HS-27A (cell line): ENCODE measurements at places on chromosomes 6 and 20.
A peak's percentile ranks its signal among the peaks of the same experiment; 100 is the strongest.

- no peak for DNase-seq
Measured at GRCh38 chr6:95127261-95127660, 450.1 kb upstream of the MANEA start.

DNA sequence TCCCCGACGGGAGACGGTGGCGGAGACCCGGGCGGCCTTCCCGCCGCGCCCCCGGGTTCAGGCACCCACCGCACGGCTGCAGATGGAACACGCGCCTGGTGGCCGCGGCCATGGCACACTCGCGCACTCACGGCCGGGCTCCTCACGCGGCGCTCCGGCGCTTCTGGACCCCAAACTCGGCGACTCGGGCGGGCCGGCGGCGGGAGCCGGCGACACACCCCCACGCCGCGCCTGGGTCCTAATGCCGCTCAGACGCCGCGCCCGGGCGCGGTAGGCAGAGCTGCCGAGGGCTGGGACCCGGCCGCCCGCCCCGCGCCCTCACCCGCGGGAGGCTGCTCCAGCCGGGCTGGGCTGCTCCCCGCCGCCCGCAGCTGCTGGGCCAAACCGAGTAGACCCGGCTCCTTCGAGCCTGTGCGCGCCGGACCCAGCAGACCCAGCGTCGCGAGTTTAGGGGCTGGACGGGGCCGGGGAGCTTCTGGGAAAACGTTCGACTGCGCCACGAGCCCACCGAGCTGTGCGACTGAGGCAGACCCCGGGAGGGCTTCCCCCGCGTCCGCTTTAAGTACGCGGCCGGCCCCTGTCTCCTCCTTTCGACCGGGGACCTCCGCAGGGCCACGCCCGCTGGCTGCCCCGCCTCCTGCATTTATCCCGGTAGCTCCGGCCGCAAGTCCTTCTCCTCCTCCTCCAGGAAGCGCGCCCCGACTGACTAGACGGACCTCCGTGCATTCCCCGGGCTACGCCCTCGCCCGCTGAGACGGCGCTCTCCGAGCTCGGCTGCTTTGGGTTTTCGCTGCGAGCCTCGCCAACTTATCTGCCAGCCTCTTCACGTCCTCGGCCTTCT lies at the start of gene SLC4A11:
SLC4A11 (minus strand) TSS at position 165 of the 841 bp plus-strand sequence; CDS start at position 112, 53 bp downstream.
- DNase-seq: no peak

DNA sequence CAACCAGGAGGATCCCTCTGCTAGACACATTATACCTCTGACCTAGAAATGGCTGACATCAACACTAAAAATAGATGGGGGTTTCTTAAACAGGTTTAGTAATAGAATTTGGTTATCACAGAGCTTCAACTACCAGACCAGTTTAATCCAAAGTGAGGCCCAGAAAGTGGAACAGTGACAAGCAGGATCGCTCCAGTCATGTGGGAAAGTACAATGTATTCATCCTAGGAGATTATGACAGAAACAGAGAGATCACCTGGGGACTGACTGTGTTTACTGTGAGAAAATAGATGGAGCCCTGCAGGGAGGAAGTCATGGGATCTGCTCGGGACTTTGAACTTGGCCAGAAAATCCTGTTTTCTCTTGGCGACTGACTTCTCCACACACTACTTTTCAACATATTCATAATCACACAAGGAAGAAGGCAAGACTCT lies 238.7 kb upstream of the SOX4 start:
- DNase-seq: no peak

DNA sequence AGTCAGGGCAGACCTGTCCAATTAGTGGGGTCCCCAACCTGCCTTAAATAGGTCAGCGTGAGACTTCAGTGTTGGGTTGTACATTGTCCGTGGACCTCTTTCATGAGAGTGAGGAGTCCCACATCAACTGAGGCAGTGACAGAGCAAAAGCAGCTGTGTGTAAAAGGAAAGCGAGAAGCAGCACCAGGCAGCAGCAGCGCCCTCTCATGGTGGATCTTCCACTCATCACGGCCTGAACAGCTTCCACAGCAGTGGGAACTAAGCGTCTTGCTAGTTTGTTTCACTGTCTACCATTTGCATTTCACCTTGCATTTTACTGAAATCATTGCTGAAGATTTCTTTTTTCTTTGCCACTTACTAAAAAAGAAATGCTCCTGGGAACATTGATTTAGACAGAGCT lies 333.8 kb downstream of the PKHD1 start:
- DNase-seq: no peak

DNA sequence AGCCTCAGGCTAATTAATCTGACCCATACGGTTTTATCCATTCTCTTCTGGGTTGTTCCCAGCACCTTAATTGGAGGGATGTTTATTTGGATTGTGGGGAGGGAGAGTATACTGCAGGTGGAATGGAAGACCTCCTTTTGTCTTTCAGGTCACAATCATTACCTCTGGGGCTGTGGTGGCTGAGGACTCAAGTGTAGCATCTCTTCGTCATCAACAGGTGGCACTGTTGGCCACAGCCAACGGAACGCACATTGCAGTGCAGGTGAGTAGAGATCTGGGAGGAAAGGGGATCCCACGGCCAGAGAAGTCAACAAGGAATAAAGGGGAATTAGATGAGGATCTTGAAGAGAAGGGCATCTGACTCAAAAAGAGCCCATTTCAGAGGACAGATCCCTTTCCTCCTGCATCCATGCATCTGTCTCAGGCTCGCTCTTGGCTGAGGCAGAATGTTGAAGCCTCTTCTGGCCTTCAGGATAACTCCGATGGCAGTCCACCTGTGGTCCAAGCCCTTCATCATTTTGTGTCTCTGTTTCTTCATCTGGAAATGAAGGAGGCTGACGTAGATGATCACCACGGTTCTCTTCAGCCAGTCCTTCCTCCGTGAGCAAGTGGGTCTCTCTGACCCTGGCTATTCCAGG lies 3.2 kb upstream of the DEF6 start:
- DNase-seq: no peak

- DNase-seq: no peak
Measured at GRCh38 chr6:136982928-136983327, 60.8 kb downstream of the SLC35D3 start.

- no peak for DNase-seq
Measured at GRCh38 chr6:53959717-53960116, 151.5 kb upstream of the MLIP start.

- no peak for DNase-seq
Measured at GRCh38 chr6:96898241-96898851, 655 bp upstream of the NDUFAF4 start.

GRCh38 chr6:146915671-146916127 lies 288.5 kb upstream of the STXBP5 start:
- peak; percentile 49 for DNase-seq

DNA sequence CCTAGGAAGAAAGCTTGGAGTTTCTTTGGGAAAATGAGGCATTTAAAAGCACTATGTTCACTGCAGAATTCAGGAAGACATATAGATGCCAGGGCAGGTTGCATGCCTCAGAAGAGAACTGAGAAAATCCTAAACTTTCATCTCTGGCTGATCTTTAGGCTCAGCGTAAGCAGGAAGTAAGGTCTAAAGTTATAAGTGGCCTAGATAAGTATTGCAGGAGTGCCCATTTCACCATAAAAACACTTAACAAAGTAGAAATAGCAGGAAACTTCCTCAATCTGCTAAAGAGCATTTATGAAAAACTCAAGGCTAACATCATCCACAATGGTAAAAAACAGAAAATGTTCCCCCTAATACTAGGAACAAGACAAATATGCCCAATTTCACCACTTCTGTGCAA lies 320.3 kb downstream of the BMP2 start:
- no peak for DNase-seq

DNA sequence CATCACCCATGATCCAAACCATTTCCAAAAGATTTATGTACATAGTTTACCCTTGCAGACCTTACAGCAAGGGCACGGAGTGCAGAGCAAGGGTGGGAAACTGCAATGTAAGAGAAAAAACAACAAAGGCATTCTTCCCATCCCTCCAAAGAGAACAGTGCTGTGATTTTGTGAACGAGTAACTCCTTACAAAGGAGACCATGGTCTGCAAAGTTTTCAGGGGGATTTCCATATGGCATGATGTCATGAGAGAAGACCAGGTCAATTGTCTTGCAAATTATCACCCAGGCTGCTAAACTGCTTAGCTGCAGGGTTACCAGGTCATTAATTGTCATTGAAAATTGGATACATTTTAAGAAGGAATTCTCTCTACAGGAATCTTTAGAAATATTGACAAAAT lies 58.3 kb downstream of the LAMP5 start:
- no peak for DNase-seq

DNA sequence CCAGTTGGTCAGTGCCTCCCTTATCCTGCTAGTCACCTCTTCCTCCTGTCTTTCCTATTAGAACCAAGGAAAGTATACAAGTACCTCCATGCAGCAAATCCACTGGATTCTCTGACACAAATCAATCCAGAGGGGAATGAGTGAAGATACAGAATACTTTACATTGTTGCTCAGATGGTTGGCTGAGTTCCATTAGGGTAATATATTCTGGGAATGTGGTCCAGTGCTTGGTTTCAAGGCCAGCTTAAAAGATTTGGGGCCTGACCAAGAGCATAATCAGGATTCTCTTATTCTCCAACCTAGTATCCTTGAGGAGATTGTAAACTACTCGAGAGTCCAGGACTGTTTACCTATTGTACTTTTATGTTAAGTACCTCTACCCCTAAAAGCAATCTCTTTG lies 23.0 kb downstream of the CARMIL1 start:
- DNase-seq: no peak

DNA sequence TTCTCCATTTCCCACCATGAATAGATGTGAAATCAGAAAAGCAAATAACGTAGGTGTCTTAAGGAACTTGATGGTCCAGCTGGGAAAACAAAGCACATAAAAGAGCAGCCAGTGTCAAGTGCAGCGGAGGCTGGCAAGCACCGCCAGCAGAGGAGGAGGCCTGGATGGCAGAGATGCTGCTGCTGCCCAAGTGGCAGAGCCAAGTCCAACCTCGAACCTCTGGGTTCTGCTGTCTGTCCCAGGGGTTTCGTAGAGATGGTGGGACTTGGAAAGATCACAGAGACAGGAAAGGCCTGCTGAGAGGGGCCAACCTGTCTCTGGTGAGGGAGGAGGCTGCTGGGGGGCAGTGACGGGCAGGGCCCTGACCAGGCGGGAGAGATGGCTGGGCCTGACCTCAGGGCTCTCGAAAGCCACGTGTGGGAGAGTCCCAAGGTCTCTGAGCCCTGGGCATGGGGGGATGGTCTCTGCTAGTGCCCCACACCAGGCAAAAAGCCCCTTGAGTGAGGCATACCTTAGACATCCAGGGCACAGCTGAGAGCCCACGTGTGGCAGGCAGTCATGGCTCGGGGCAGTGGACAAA lies 77.3 kb downstream of the TCP11 start:
- no peak for DNase-seq

DNA sequence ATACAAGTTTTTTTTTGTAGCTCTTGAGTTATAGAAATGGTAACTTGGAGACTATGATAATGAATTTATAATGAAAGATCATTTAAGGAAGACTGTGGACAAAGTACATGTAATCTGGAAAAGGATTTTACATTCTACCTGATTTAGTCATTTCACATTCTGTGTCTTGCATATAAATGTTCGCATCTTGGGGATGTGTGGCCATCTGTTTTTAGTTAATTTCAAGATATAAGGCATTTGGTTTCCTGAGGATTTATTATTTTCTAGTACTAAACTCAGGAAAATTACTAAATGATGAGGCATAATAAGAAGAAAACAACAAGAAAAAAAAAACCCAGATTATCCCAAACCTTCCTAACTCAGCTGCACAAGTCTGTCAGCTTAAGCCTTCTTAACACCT lies 112.7 kb upstream of the PRL start:
- DNase-seq: no peak

GRCh38 chr6:44489910-44490604 lies 102.6 kb downstream of the CDC5L start:
- peak; percentile 89 for DNase-seq

- no peak for DNase-seq
Measured at GRCh38 chr6:16064671-16065072, 64.2 kb upstream of the MYLIP start.

- DNase-seq: no peak
Measured at GRCh38 chr6:15906420-15907016, 222.4 kb upstream of the MYLIP start.

- peak; percentile 90 for DNase-seq
Measured at GRCh38 chr6:17115251-17116116, 13.6 kb downstream of the STMND1 start.

DNA sequence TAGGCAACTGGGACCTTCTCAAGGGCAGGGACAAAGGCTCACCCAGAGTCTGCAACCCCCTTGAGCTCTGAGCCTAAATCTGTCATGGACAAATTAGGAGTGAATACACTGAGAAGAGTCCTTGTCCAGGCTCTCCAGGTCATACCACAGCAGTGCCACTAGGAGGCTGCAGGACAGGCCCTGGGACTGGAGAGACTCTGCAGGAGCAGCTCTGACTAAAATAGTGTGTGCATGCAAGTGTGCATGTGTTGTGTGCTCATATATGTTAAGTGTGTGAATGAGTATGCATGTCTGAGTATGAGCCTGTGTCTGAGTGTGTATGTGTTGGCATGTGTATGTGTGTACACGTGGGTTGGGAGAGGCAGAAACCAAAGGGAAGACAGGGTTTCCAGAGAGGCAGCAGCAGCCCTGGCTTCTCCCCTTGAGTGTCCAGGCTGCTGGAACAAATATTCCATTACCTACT lies 27.1 kb downstream of the MRPL14 start:
- DNase-seq: no peak

GRCh38 chr20:11585752-11586352 lies 331.8 kb upstream of the BTBD3 start:
- DNase-seq: no peak

DNA sequence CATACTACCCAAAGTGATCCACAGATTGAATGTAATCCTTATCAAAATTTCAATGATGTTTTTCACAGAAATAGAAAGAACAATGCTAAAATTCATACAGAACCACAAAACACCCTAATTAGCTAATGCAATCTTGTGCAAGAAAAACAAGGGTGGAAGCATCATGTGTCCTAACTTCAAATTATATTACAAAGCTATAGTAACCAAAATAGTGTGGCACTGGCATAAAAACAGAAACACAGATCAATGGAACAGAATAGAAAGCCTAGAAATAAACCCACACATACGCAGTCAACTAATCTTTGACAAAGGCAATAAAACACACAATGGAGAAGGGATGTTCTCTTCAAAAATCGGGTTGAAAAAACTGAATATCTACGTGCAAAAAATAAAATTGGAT lies 131.1 kb downstream of the TASP1 start:
- DNase-seq: no peak

- DNase-seq: peak; percentile 14
Measured at GRCh38 chr6:25054469-25054868, 118.7 kb upstream of the RIPOR2 start.
